Urinary bladder (tissue), 4 donors: ENCODE measurements at places on chromosomes 5 and 9. TPM values are rescaled to one million over a fixed set of nuclear protein-coding genes. Genes with fewer than 3 reads are reported as not detected.

Gene TNC
- polyA plus RNA-seq = 43.5 TPM

- DNase-seq = no peak
Observed at GRCh38 chr5:108529381-108529780, 147.5 kb upstream of the FBXL17 start.

Gene NPR3
- 1.8 TPM for polyA plus RNA-seq

- DNase-seq = no peak
Observed at GRCh38 chr9:88527618-88528017, 7.4 kb upstream of the NXNL2 start.

- no peak for DNase-seq
Observed at GRCh38 chr9:86507212-86507630, 153.0 kb upstream of the TUT7 start.

GRCh38 chr5:80644900-80645299 is 9.6 kb upstream of the MSH3 start:
- DNase-seq = no peak

Gene CCNJL
- 2.0 TPM for polyA plus RNA-seq

Gene ZNF367
- 1.7 TPM for polyA plus RNA-seq

Gene ATOX1
- polyA plus RNA-seq = 121 TPM

Gene UNC13B
- polyA plus RNA-seq = 11.8 TPM

DNA sequence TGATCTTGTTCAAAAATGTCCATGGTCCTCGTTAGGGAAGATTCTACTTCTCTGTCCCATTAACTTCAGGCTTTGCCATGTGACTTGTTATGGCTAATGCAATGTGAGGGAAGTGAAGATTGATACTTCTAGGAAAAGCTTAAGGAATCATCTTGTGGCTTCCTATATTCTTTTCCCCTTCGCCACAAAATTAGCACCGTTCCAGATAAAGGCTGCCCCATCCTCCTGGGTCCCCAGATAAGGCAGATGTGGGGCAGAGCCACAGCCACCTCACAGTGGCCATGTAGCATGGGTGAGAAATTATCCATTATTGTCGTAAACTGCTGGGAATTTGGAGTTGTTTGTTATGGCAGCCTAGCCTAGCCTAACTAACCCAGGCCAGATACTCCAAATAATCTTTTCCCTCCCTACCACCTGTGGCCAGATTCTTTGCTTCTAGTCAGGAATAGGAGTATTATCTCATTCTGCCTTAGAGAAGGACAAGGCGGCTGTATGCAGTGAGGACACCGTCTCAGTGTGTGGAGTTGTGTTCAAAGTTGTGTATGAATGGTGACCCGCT is 31.9 kb upstream of the BOD1 start:
- no peak for DNase-seq

GRCh38 chr9:131707733-131708157 is 32.1 kb downstream of the RAPGEF1 start:
- no peak for DNase-seq

Gene SLC24A2
- polyA plus RNA-seq = 0.03 TPM

DNA sequence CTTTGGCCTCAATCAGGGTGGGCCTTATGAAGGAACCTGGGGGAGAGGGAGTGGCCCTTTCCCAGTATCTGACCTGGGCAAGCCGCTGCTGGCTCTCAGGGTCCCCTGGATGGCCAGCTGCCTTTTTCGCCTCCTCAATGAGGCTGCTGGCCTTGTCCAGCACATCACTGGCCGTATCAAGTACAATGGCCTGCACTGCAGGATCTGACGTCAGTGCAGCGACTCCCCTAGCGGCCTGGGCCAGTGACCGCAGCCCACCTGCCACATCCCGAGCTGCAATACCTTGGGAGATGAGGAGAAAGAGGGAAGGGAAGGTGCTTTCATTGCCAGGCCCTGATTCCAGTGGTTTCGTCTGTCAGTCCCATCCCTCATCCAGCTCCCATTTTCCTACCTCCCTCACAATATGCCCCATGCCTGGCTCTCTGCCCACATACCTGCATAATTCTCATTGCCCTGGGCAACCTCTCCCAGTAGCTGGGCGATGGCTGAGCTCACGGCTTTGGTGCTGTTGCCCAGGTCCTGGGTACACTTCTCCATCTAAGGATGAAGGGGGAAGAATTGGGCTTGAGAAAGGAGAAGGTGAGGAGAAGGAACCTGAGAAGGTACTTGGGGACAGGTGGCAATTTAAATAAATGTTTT is 19.1 kb downstream of the TLN1 start:
- no peak for DNase-seq

Gene ABCA1
- 14.2 TPM for polyA plus RNA-seq

DNA sequence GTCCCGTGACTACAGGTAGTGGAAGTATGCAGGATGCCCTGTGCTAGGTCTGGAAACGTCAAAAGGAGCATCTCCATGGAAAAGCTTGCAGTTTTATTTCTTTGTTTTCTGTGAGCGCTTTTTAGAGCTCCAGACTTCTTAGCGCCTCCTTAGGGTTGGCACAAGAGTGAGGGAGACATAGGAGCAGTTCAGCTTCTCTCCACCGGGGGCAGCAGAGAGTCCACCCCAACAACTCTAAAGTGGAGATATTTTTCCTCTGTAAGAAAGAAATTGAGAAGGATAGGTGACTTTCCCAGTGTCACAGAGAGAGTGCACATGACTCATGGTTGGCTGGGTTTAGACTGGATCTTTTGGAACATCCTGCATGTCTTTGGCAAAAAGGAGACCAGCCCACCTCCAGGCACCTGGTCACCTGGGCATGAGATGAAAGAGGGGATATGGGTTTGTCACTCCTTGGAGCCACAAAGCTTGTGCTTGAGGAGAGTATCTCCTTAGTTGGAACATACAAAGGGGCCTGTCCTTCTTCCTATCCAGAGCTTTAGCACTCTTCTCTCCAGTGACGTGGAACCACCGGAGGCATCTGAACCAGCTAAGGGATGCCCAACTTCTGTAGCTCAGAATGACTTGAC is 637.7 kb downstream of the SEMA5A start:
- no peak for DNase-seq

DNA sequence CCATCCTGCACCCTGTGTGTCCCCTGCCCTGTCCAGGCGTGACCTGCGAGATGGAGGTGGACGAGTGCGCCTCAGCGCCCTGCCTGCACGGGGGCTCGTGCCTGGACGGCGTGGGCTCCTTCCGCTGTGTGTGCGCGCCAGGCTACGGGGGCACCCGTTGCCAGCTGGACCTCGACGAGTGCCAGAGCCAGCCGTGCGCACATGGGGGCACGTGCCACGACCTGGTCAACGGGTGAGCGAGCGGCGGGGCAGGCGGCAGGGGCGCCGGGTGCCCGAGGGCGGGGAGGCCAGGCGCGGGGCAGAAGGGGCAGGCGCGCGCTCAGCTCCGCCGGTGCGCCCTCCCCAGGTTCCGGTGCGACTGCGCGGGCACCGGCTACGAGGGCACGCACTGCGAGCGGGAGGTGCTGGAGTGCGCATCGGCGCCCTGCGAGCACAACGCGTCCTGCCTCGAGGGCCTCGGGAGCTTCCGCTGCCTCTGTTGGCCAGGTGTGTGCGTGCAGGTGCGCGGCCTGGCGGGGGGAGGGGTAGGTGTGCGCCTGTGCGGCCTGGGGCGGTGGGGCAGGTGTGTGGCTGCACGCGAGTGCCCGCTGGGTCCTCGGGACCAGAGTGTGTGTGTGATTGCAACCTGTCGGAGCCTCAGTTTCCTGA is 10.0 kb downstream of the CRB2 start:
- no peak for DNase-seq

DNA sequence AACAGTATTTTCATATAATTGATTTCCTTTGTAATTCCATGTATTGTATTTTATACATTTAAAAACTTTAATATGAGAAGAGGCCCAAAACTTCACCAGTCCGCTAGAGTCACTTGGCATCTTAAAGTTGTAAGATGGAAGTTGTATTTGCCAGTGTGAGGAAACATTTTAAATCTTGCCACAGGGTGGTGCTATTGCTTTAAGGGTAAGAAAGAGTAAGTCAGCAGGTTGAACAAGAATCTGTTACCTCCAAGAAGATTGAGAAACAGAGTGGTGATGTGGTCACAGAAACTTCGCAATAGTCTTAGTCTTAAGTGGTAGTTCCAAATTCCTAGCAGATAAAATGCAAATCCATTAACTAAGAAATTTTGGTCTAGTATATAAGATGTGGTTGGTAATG is 39.8 kb upstream of the RANBP6 start:
- DNase-seq = peak; percentile 62

Gene MARCHF3
- polyA plus RNA-seq = 9.2 TPM

- no peak for DNase-seq
Observed at GRCh38 chr9:132748450-132748849, 78.2 kb downstream of the GTF3C4 start.

DNA sequence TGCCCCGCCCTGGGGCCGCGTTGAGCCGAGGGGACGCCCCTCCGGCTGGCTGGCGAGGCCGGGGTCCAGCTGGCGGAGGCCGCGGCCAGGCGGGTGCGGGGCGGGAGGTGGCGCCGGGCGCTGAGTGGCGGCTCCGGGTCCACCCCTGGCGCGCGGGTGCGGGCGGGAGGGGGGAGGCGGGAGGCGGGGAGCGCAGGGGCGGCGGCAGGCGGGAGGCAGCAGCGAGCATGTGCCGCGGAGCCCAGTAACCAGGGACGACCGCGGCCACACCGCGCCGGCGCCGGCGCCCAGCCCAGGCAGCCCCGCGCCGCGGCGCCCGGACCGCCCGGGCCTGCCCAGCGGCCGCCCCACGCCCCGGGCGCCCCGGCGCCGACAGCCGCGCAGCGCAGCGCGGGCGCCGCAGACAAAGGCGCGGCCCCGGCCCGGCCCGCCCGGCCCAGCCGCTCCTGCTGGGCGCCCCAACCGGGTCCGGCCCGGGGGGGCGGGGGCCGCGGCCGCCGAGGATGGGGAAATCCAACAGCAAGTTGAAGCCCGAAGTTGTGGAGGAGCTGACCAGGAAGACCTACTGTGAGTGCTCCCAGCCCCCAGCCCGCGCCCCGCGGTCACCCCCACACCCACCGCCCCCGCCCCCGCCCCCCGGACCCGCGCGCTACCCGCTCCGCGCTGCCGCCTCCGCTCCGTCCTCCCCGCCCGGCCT is at the start of gene NCS1:
NCS1 (plus strand) TSS at position 244 of the 697 bp plus-strand sequence; CDS start at position 504, 260 bp downstream.
- DNase-seq = no peak

GRCh38 chr9:3243683-3244082 is 282.1 kb downstream of the RFX3 start:
- no peak for DNase-seq

GRCh38 chr5:37182667-37183066 is 66.5 kb downstream of the CPLANE1 start:
- DNase-seq = no peak

GRCh38 chr9:95007226-95007869 is 280.8 kb downstream of the AOPEP start:
- no peak for DNase-seq
